CD8-positive, alpha-beta memory T cell (primary cell): ENCODE measurements at places on chromosomes 6 and 20.

DNA sequence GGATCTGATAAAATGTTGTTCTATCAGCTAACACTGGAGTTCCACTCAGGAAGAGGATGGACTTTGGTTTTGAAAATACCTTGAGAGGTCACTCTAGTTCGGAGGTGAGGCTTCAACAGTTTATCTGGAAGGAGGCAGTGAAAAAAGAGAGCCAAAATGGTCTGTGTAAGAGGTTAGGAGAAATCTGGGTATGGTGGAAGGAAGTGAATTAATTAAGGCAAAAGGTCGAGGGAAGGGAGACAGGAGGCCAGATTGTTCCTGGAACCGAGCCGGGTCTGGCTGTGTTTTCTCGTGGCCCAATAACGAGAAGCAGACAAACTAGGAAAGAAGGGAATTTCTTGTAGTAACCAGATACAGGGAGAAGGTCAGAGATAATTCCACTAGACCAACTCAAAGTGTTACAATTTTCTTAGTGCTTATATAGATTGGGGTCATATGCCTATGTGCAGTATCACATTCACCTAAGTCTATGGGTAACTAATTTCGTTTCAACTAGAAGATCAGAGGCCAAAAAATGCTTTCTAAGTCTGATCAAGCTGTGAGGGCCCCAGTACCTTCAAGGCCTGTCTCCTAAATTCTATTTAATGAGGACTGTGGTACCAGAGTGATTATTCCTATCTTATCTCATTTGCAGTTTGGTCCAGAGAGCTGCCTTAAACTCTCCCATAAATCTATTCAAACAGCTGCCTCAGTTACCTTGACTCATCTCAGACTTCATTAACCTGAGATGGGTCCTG lies 96.0 kb upstream of the SNX9 start:
- no peak for DNase-seq

DNA sequence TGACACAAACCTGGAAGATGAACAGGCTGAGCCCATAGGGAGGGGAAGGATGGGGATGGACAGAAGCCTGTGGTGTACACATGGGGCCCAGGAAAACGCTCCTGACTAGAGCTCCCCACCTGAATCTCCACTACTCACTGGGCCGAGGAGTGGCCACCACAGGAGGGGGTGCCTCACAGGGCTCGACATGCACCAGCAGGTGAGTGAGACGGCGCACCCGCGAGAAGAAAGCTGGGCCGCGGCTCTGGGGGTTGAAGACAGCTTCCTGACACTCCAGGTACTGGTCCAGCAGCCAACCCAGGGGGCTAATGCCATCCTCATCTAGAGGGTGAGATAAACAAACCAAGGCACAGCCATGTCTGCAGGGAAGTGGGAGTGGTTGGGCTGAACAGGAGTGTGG lies 10.3 kb downstream of the CUL7 start:
- DNase-seq, result no peak

DNA sequence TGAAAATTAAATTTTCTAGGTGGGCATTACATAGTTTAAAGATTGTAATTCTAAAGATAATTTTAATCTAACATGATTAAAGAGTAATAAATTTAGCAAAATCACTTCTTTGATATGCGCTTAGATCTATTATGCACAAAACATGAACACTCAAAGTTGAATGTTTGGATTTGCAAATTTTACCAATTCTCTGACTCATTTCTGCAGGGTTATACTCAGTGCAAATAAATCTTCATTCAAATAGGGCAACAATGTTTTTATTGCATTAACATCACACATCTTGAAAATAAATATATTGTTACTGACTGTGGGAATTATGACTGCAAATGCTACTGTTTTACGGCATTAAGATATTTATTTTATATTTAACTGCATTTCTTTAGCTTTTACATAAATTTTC lies 110.7 kb downstream of the OGFRL1 start:
- no peak for DNase-seq

DNA sequence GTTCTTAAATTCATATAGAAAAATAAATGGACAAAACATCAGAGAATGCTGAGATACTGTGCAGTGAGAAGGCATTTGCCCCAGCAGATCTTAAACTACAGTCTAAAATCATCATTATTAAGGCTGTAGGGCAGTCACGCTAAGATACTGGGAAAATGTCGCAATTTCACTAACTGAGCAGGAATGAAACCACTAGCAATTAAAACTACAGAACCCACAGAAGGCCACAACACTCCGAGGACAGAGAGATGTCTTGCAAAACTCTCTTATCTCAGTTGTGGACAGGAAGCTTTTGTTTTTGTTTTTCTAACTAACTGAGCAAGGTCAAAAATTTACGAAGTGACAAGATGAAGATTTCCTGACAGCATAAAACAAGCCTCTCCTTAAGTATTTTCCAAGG lies 18.2 kb downstream of the GNAS-AS1 start:
- DNase-seq, result no peak

DNA sequence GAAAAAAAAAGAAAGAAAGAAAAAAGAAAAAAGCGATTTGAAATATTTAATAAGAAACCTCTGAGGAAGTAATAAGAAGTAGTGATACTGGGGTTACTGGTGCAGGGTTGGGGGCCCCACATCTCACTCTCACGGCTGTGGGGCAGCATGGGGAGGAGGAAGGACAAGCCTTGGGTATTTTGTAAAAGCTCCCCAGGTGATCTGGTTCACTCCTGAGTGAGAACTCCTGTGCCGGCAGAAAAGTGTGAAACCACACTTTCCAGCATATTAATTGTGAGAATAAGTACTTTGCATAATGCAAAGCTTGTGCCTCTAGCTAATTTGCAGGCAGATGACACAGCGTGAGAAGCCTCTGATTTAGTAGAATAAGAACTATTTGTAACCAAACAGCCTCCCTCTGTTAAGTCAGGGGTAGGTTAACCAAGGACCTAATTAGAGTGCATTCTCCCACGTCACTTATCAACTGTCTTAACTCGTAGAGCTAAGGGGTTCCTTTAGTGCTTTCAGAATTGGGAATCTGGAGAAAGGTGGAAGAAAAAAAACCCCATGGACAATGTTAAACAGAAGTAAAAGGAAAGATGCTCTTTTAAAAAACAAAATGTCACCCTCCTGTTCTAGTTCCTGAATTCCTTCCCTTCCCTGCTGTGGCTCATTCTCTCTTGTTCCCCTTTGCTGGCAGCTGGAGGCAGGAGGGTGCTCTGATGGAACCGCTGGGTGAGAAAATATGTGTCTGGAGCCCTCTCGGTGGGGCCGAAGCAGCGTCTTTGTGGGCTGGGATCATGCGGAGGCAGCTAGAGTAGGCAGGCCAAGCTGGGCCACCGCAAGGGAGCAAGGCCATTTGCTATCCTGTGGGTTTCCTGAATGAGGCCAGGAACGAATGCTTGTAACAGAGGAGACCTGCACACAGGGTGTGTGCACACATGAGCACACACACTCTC lies 108.7 kb downstream of the FYN start:
- DNase-seq, result peak; percentile 86

GRCh38 chr6:35294308-35294945 lies 3.2 kb upstream of the DEF6 start:
- DNase-seq, result peak; percentile 41

GRCh38 chr6:148985499-148985898 lies 238.7 kb downstream of the UST start:
- no peak for DNase-seq

GRCh38 chr6:51467231-51467952 lies 620.0 kb downstream of the PKHD1 start:
- no peak for DNase-seq

GRCh38 chr6:126937426-126937825 lies 181.0 kb upstream of the RSPO3 start:
- DNase-seq, result no peak

GRCh38 chr20:796921-797320 lies 28.6 kb upstream of the SLC52A3 start:
- DNase-seq, result no peak

GRCh38 chr20:43894491-43894890 lies 20.2 kb upstream of the TOX2 start:
- DNase-seq, result no peak

DNA sequence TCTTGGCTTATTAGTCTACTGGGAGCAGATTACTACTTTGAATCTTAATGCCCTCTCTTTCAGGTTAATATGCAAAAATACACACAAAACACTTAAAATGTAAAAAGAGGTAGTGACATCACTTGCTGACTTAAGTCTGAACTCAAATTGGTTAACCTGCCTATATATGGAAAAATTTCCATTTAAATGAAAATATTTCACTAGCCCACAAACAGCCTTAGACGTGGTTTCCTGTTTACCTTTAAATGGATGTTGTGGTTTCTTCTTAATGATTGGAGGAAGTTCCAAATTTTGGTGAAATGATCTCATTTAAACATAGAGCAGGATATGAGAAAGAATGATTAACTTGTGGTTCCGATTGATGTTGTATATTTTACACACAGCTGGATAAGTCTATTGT lies 553.7 kb downstream of the CD109 start:
- no peak for DNase-seq

GRCh38 chr6:146312608-146313007 lies 231.0 kb upstream of the RAB32 start:
- no peak for DNase-seq

- no peak for DNase-seq
Observed at GRCh38 chr6:84568971-84569370, 195.4 kb downstream of the TBX18 start.

GRCh38 chr6:38259736-38260135 lies 380.0 kb downstream of the BTBD9 start:
- no peak for DNase-seq

DNA sequence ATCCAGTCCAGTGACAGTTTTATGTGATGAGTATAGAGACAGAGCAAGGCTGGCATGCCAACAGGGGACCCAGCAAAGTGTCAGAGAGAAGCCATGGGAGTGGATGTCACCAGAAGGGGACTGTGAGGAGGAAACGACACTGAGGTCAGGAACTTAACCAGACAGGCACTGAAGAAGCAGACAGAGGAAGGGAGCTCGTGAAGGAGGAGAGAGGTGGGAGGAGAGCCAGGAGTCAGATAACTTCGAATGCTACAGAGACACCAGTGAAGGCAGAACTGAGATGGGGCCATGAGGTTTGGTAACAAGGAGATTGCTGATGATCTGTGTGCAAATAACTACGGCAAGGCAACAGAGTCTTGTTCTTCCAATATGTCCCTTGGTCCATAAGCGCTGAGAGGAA lies 211.1 kb upstream of the FOXA2 start:
- DNase-seq, result no peak

DNA sequence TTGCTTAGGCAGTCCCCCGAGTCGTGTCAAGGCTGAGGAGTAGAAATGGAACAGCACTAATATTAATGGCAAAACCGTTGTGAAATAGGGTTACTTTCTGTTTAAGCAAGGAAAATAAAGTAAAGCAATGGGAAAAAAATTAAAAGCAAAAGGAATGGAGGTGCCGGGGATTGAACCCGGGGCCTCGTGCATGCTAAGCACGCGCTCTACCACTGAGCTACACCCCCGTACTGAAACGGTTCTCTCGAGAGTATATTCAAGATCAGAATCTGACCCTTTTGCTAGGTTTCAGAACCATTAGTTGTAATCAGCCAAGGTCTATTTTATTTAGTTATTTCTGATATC lies 85.5 kb downstream of the TRIM27 start:
- peak; percentile 76 for DNase-seq

- DNase-seq, result no peak
Observed at GRCh38 chr6:79584332-79584731, 46.8 kb upstream of the SH3BGRL2 start.

GRCh38 chr6:158868890-158869825 lies 50.0 kb upstream of the EZR start:
- peak; percentile 97 for DNase-seq

DNA sequence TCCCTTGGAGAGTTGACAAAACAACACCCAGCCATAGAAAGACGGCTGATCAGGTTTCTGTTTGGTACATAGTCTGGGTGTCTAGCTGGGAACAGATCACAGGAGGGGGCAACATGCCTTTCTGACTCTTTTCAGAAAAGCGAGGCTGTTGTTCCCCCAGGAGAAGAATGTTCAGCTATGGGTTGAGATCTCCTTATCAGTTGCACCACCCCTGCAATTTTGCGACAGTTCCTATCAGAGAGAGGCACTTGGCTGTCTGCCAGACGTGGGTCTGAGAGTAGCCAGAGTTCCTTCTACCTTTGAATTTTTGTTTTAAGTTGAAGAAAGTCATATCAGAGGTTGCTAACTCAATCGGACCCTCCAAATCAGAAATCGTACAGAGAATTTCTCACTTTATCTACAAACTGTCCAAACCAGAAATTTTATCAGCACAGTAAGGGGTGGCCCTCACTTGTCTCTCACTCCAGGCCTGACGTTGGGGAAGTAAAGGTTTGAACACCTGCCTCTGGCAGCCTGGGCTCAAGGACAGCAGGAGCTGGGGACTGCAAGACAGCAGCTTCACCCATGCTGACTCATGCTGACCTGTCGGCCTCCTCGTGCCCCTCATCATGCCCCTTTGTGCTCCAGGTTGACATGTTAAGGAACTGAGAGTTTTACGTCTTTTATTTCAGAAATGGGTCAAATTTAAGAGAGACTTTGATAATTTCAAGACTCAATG lies 42.3 kb downstream of the TMC2 start:
- DNase-seq, result no peak

DNA sequence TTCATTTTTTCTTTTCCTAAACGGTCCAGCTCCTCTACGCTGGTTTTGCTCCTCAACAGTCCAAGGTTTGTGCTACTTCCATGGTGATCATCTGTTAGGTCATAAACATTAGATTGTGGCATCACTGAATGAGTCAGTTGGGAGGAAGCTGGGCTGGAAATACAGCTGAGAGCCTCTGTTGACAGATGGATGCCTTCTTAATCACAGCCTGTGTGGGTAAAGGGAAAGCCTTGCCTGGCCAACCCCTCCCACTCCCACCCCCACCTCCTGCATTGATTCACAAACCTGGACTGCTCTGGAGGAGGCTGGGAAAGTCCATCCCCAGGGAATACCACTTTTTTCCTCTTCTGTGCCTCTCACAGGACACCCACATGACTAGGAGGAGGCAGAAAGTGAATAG lies 180.6 kb upstream of the CCN2 start:
- DNase-seq, result no peak

GRCh38 chr6:139699335-139699734 lies 324.9 kb upstream of the CITED2 start:
- no peak for DNase-seq

DNA sequence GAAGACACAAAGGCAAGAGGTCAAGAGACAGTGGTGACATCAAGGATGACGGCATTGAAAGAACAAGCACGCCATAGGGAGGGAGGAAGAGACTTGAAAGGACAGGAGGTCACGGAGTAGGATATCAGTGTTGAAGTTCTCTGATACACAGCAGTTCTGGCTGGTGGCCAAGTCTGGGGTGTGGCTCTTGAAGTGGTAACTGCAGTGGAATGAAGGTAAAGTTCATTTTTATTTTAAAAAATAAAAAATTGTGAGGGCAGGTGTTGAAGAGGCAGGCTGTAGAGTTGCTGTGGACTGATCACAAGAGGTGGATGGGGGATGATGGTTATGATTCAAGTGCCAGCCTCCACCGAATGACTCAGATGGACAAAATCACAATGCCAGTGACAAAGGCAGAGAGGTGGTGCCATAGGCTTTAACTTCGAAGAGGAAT lies 53.2 kb upstream of the BMP2 start:
- no peak for DNase-seq

DNA sequence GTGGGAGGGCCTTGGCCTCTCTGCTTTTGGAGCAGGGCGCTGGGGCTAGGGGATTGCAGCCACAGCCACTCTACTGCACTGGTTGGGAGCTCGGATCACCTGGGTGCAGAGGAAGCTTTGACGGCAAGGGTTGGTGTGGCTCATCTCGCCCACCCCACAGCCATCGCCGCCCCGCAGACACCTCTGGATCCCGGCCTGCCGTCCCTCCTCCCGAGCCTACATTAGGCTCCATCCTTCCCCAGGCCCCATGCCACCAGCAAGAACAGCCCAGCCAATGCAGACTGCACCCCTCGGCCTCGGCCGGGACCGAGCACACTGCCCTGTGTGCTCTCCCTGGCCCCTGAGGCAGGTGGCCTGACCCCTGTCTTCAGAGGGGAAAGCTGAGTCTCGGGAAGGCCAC lies 6.3 kb upstream of the NKAIN4 start:
- DNase-seq, result no peak
